Skin of body (tissue), 3 donors: ENCODE measurements at places on chromosomes 16 and 17. TPM values are rescaled to one million over a fixed set of nuclear protein-coding genes. Genes with fewer than 3 reads are reported as not detected.

- DNase-seq = no peak
Measured at GRCh38 chr17:82076785-82077591, 11.4 kb upstream of the DUS1L start.

GRCh38 chr17:48626245-48627117 lies at the start of gene HOXB9:
TSS of gene HOXB9 (minus strand) at chr17:48626358. CDS start at chr17:48626269, 89 bp downstream.
- no peak for DNase-seq

- no peak for DNase-seq
Measured at GRCh38 chr17:40886090-40886489, 1.0 kb upstream of the KRT20 start.

DNA sequence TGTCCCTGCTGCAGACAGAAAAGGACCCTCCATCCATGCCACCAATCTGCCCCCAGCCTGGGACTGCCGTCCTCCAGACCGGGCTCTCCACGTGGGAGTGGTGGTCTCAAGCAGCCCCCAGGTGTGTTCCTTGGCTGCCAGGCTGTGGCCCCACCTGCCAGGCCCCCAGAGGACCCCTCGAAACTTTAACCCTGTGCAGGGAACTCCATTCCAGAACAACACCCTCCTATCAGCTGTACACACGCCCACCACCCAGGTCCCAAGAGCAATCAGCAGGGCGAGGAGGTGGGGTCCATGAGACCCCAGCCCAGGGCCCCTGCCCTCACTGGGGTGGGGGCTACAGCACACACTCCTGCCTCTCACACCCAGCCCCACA lies 1.4 kb downstream of the PYCR1 start:
- DNase-seq = no peak

DNA sequence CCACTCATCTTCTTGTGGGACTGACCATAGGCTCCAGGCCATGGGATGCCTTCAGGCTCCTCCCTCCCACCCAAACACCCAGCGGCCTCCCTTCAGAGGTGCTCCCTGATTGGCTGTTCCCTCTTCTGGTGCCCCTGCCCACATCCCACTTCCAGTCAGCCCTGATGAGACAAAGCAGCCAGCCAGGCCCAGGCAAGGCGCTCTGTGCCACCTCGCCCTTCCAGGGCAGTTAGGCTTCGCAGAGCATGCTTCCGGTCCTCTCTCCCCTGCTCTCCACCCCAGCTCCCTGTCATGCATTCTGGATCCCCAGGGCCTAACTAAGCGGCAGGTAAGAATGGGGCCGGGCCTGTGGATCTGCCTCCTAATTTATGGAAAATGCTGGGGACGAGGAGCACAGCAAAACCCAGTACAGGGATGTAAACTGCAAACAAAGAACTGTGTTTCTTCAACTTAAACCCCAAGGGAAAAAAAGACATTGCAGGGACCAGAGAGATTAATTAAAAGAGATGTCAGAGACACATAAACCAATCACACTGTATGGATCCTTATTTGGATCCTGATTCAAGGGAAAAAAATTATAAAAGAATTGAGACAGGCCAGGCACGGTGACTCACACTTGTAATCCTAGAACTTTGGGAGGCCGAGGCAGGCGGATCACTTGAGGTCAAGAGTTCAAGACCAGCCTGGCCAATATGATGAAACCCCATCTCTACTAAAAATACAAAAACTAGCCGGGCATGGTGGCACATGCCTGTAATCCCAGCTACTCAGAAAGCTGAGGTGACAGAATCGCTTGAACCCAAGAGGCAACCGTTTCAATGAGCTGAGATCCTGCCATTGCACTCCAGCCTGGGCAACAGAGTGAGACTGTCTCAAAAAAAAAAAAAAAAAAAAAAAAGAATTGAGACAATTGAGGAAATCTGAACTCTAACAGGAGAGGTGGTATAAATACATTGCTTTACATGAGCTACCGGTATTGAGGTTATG lies 26.0 kb downstream of the ZDHHC7 start:
- no peak for DNase-seq

GRCh38 chr17:44152875-44153274 lies 11.1 kb downstream of the HROB start:
- DNase-seq = no peak

GRCh38 chr17:37047631-37048104 lies 98.9 kb downstream of the AATF start:
- DNase-seq = peak; percentile 68

DNA sequence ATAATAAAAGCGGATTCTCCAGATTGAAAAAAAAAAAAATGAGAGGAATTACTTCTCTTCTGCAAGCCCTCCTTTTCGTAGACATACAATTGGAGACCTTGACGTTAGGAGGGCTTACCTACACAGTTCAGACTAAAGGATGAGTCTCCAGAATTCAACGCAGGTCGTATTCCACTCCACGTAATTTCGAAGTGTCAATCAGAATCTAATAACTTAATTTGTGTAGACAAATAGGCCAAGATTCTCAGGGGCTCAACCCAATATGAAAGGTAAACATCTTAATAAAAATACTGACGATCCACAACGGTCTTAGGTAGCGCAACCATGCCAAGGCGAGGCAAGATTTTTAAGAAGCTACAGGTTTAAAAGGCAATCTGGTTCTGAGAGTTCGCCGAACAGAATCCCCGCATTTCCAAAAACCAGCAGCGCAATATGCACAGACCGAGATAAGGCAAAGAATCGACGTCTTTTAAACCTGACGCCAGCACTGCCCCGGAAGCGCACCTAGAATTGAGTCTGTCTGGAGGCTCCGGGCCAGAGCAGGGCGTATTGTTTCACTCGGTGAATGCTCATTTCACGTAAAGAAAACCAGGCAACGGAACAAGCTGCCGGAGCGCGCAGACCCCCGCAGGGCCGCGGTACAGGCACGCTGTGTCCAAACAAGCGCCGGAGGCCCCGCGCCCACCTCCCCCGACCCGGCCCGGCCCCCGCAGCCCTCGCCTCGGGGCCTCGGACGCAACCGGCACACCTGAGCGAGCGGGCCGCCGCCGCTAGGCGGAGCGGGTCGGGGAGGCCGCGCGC lies 623 bp downstream of the MBTPS1 start:
- DNase-seq = peak; percentile 39

GRCh38 chr17:28643983-28644786 lies 773 bp downstream of the BLTP2 start:
- DNase-seq = peak; percentile 59

- no peak for DNase-seq
Measured at GRCh38 chr16:17343028-17343427, 127.7 kb downstream of the XYLT1 start.

GRCh38 chr16:85330694-85331188 lies 218.5 kb upstream of the CIBAR2 start:
- peak; percentile 62 for DNase-seq

Gene EVI2B
- total RNA-seq = 4.0 TPM

Gene NKD1
- total RNA-seq = 4.9 TPM

Gene SPNS2
- total RNA-seq = 24.1 TPM

Gene TMEM88
- total RNA-seq = 3.6 TPM

Gene CBFB
- 51.0 TPM for total RNA-seq

Gene KRTAP2-1
- 3.4 TPM for total RNA-seq

Gene PIPOX
- 0.20 TPM for total RNA-seq
